ENCODE measurements at places on chromosomes 5 and 9.

GRCh38 chr5:179825655-179826182 lies 5.0 kb downstream of the SQSTM1 start:
- no peak for ATAC-seq

- ATAC-seq: no peak
Observed at GRCh38 chr5:66198837-66199236, 54.7 kb downstream of the SREK1 start.

- no peak for ATAC-seq
Observed at GRCh38 chr5:163552536-163552935, 47.1 kb downstream of the MAT2B start.

DNA sequence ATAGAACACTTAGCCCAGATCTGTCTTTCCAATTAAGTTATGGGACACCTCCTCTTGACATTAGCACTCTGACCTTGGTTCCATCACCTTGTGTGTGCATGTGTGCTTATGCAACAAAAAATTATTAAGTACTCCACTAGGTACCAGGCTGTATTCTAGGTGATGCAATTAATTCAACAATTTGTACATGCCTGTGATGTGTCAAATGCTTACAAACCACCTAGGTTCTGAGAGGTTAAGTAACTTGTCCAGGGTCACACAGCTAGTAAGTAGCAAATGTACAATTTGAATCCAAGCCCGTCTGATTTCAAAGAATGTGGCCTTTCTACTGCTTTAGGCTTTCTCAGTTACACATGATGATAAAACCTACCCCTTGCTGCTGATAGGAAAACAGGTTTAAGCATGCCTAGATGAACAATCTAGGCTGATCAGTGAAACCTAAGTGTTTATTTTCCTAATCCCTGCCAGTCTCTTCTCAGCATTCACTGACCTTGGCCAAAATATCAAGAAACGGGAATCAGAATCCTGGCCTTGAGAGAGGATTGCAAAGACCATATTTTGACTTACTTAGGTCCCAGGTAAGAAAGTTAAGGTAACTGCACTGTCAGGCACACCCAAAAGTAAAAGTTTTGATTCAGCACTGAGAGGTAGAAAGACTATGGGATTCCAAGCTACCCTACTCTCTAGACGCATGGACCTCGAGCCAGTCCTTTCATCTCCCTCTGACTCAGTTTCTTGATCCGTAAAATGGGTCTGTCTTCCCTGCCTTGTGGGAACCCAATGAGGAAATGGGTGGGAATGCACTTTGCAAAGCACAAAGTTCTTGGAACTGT lies 1.0 kb downstream of the TBC1D2 start:
- no peak for ATAC-seq

GRCh38 chr9:38708759-38709158 lies 11.2 kb downstream of the FAM240B start:
- ATAC-seq: no peak

DNA sequence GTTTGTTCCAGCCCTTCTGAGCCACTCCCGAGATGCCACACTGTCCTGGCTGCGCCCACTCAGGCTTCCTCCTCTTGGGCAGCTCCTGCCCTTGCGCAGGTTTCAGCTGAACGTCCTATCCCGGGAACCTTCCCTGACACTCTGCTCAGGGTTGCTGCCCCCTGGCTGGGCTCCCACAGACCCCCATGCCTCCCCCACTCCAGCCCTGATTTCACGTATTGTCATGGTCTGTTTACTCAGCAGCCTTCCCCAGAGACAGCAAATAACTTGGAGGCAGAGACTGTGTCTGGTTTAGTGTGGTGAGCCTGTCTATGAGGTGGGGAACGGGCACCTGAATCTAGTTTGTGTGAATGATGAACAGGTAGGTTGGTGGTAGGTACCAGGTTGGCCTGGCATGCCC lies 40.4 kb downstream of the LMX1B start:
- ATAC-seq: no peak

- ATAC-seq: no peak
Observed at GRCh38 chr5:180205916-180206315, 3.1 kb downstream of the RASGEF1C start.

GRCh38 chr9:77386187-77386586 lies 208.9 kb downstream of the VPS13A start:
- no peak for ATAC-seq

GRCh38 chr9:6399071-6399470 lies 13.9 kb upstream of the UHRF2 start:
- ATAC-seq: no peak

DNA sequence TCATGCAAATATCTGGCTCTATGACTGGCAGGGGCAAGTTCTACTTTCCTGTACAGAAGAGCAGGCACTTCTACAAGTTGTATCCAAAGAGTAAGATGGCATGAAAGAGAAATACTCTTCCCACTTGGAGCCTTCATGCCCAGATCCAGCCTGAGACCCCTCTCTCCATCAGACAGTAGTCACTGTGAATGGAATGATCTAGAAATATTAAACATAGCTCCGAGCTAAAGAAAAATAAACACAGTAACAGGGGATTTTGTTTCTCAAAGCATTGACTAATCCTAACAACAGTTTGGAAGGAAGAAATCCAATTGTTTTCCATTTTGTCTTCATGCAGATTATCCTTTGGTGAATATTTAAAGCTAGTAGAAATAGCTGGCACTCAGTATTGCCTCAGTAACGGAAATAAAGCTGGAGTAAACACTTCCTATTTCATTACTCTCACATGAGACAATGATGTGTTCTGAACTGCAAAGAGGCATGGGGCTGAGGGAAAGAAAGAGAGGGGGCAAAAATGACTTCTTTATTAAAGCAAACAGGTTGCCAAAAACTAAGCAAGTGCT lies 100.0 kb downstream of the SEMA5A start:
- ATAC-seq: peak; percentile 37

Measured in gastroesophageal sphincter (tissue), 4 donors.